ENCODE measurements at places on chromosomes 4 and X. TPM values are rescaled to one million over a fixed set of nuclear protein-coding genes. Genes with fewer than 3 reads are reported as not detected.

DNA sequence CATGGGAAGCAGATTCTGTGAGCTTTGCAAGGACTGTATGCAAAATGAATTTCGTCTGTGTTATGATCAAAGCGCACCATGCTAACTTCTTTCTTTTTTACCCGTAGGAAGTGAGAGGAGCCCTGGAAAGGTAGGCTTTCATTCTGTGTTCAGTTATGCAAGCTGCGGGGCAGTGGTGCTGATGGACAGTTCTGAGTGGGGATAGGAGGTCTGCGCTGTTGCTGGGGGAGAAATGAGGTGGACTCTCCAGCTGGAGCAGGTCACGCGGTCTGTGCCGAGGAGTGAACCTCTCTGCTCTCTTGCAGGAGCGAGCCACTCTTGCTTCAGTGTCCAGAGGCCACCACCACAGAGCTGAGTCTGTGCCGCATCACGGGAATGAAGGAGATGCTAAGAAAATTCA is 4.5 kb downstream of the TRIML1 start:
- no peak for DNase-seq

- DNase-seq, result no peak
Measured at GRCh38 chr4:1542516-1543320, 136.5 kb upstream of the NKX1-1 start.

DNA sequence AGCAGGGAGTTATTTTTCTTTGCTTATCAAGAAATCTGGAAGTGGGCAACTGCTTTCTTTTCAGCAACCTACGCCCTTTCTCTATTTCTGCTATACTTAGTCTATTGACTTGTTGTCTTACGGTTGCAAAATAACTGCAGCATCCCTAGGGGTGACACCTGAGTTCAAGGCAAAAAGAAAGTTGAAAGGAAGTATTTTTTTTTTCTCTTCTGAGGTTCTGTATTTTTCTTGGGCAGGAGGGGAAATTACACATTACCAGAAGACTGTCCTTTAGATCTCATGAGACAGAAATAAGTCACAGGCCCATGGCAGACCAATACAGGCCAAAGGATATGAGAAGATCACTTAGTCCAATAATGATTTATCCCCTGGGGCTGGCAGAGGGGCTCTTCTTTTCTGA is 204.7 kb upstream of the CASK start:
- DNase-seq, result no peak

DNA sequence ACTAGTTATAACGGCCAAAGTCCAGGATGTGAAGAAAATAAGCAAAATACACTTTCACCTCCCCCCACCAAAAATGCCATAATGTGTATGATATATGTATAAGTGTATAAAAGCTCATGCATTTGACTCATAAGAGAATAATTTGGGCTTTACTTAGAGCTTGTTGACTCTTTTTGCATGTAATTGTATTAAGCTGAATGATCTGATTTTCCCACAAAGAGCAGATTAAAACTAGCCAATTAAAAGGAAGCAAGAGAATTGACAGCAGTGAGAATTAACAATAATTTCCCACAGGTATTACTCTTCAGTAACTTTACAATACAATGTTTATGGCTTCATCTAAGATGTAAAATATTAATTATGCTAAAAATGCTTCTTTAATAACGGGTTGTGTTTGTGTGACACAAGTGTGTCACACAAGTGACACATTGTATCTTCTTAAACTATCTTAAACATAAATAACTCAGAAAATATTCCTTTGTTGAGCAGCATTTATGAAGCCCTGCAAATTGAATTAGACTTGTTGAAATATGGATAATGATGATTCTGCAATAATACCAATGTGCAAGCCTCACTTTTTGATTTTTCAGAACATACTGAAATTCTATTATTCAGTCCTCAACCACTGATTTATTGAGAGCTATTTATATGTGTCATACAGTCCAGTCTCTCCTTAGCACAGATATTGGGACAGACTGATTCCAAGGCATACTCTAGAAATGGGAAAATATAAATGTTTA is 134.5 kb downstream of the SLIT2 start:
- DNase-seq, result no peak

GRCh38 chrX:125954236-125954635 is 211.9 kb downstream of the DCAF12L2 start:
- DNase-seq, result no peak

DNA sequence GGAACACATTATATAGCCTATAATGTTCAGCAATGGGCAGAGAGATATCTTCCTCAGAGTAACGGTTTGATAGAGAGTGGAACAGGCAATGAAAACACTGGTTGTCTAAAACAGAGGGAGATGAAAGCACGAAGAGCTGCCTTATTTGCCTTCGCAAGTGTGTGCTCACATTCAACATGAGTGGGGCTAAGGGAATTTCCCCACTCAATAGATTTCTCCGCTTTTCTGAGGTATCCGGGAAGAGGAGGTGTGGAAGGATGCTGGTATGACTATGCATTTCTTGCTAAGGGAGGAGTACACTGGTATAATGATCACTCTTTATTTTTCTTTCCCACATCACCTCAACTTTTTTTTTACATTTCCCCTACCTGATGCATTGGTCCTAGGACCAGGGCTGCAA is 7.8 kb upstream of the GPR82 start:
- DNase-seq, result no peak

GRCh38 chr4:117893207-117893606 is 141.1 kb upstream of the NDST3 start:
- no peak for DNase-seq

DNA sequence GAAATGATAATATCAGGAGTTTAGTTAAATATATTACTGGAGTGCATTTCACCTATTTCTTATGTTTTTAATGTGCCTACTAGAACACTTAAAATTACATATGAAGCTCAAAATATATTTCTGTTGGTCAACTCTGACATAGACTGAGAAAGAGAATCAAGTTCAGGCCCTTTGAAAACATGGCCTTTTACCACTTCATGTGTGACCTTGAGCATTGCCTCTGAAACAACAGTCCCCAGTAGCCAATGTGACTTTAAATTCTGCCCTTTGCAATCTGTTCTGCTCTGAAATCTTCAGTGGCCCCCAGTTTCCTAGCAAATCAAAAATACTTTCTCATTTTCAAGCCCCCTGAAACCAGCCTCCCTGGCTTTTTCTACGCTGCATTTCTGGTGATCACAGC is 50.1 kb upstream of the TBC1D14 start:
- DNase-seq, result no peak

DNA sequence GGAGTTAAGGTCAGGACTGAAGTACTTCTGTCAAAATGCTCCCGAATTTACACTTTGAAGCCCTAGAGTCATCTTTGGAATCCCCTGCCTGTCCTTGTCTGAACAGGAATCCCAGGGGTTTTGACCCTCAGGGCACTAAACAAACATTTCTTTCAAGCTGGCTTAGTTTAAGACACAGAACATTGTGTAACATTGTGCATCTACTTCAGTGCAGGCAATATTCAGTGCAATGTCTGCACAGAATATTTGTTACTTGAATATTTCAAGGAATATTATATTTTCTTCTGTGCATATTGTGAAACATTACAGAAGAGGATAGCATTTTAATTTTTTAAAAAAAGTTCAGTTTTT is 763.4 kb downstream of the PCDH18 start:
- no peak for DNase-seq

- DNase-seq, result no peak
Measured at GRCh38 chr4:126354784-126355183, 1040.0 kb downstream of the FAT4 start.

DNA sequence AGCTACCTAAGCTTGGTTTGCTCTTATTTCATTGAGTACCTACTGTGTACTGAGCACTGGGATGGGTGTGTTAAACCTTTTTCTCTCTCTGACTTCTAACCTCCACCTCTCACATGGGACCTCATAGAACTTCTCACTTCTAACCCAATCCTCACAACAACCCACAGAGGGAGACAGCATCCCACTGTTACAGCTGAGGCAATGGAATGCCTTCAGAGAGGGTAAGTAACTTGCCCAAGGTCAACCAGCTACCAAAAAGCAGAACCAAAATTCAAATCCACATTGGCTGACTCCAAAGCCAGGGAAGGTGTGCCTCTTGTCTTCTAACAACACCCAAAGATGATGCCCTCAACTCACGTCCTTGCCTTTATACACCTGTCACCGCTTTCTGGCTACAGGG is 5.4 kb downstream of the SEL1L3 start:
- no peak for DNase-seq

Gene FAT4
- total RNA-seq, result 25.1 TPM

DNA sequence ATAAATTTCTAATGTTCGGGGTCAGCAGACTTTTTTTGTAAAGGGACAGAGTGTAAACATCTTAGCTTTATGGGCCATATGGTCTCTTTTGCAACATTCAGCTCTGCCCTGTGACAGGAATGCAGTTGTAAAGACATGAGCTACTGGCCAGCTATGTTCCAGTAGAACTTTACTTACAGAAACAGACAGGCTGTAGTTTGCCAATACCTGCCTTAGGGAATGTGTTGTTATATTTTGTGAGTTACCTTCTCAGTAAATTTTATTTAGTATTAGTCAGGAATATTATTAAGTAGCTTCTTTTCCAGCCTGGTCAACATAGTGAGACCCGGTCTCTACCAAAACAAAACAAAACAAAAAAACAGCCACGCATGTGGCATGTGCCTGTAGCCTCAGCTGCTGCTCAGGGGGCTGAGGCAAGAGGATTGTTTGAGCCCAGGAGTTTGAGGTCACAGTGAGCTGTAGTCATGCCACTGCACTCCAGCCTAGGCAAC is 48.7 kb downstream of the HTT start:
- no peak for DNase-seq

Gene MND1
- not detected for total RNA-seq

DNA sequence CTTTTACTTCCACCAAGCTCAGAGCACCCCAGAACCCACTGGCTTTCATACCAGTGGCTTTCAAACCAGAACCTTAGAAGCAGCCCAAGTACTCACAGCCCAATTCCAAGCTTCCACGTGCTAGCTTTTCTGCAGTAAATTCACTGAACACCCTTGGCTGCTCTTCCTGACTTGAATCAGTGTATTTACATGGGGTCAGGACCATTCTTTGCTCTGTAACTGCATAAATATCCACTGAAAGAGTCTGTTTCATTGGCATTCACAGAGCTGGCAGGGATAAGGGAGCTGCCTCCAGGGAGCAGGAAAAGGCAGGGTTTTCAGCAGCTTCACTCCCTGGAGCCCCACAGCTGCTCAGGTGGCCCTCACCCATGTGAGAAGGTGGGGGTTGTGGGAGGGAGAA is 43.8 kb downstream of the RAI2 start:
- DNase-seq, result no peak

DNA sequence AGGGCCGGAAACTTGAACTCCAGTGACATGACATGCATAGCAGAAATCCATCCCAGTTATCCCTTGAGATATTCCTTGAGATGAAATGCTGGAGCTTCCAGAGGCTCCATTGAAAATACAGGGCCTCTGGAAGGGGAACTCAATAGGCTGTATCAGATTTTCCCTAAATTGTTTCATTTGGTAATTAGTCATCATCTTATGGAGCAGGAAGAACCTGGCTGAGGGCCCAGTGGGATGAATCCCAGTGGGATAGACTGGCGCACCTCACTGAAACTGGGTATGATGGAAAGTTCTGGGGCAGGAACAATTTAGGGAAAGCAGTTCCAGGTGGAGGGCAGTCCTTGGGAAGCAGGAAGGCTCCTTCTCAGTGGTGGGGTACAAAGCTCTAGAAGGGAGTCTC is 307.8 kb upstream of the DIPK2B start:
- DNase-seq, result no peak

GRCh38 chr4:100083289-100083688 is 107.0 kb downstream of the DDIT4L start:
- DNase-seq, result no peak

GRCh38 chrX:129797251-129797906 is 17.6 kb downstream of the SASH3 start:
- DNase-seq, result no peak

Gene CLDN22
- total RNA-seq, result not detected

Gene SSX4B
- not detected for total RNA-seq
